ENCODE measurements at places on chromosomes 16 and 17.
A peak's percentile ranks its signal among the peaks of the same experiment; 100 is the strongest.

DNA sequence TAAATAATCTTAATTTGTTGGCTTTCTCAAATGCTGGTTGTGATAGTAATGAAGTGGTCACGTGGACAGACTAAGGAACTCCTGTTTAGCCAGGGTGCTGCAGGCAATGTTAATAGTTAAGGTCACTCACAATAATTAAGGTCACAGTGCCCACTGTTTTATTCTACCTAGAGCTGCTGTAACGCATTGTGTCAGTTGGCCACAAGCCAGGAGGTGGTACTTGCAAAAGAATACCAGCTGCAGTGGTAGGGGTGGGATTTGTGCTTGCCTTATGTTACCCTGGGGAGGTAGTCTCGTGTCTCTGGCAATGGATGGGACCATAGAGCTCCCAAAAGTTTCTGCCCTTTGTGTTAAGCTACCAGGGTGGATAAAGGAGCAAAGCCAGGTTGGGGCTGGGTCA is 969.1 kb upstream of the CDH8 start:
- H3K4me3 ChIP-seq = no peak overlapping the region
- H3K27ac ChIP-seq = no peak overlapping the region
- DNase-seq = no peak
- no peaks in the 10 kb centered on the region for H3K4me1 ChIP-seq

- H3K4me3 ChIP-seq = no peak overlapping the region
- no peaks in the 10 kb centered on the region for H3K27me3 ChIP-seq
- H3K27ac ChIP-seq = no peak overlapping the region
- H3K4me1 ChIP-seq = no peaks in the 10 kb centered on the region
- no peak for DNase-seq
Measured at GRCh38 chr17:4511199-4511932, 12.7 kb downstream of the SPNS2 start.

- no peaks in the 10 kb centered on the region for H3K36me3 ChIP-seq
- no peaks in the 10 kb centered on the region for H3K4me1 ChIP-seq
- no peak overlapping the region for H3K27ac ChIP-seq
- DNase-seq = no peak
- H3K27me3 ChIP-seq = peaks cover 8% of the 10 kb centered on the region
Measured at GRCh38 chr16:89062389-89063345, 31.0 kb upstream of the ACSF3 start.

DNA sequence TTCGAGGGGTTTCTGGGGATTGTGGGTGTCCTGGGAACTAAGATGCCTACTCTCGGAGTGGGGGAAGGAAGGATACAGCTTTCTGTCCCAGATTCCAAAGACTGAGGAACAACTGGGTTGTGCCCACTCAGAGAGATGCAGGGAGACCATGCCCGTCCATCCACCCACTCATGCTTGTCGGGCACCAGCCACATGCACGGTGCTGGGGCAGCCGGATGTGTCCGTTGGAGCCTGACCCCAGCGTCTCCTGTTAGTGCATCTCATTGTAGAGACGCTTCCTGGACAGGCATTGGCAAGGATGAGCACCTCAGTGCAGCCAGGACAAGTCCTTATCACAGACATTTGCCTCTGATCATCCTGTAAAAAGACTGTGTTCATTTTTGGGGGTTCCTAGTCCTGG is 58.1 kb downstream of the METRNL start:
- no peak overlapping the region for H3K27ac ChIP-seq
- H3K27me3 ChIP-seq = no peaks in the 10 kb centered on the region
- no peak overlapping the region for H3K4me3 ChIP-seq

- no peak overlapping the region for H3K4me3 ChIP-seq
- H3K4me1 ChIP-seq = no peaks in the 10 kb centered on the region
- H3K36me3 ChIP-seq = no peaks in the 10 kb centered on the region
- H3K27me3 ChIP-seq = no peaks in the 10 kb centered on the region
- no peak overlapping the region for H3K27ac ChIP-seq
Measured at GRCh38 chr17:19242323-19242722, 5.2 kb downstream of the EPN2 start.

- H3K36me3 ChIP-seq = no peaks in the 10 kb centered on the region
- no peak overlapping the region for H3K27ac ChIP-seq
- H3K27me3 ChIP-seq = no peaks in the 10 kb centered on the region
Measured at GRCh38 chr17:64357191-64357981, 33.3 kb downstream of the PECAM1 start.

GRCh38 chr17:64152428-64153125 is 22.6 kb upstream of the ERN1 start:
- H3K4me1 ChIP-seq = peaks cover 23% of the 10 kb centered on the region
- H3K27ac ChIP-seq = no peak overlapping the region
- peak; percentile 18 for DNase-seq
- H3K4me3 ChIP-seq = no peak overlapping the region

DNA sequence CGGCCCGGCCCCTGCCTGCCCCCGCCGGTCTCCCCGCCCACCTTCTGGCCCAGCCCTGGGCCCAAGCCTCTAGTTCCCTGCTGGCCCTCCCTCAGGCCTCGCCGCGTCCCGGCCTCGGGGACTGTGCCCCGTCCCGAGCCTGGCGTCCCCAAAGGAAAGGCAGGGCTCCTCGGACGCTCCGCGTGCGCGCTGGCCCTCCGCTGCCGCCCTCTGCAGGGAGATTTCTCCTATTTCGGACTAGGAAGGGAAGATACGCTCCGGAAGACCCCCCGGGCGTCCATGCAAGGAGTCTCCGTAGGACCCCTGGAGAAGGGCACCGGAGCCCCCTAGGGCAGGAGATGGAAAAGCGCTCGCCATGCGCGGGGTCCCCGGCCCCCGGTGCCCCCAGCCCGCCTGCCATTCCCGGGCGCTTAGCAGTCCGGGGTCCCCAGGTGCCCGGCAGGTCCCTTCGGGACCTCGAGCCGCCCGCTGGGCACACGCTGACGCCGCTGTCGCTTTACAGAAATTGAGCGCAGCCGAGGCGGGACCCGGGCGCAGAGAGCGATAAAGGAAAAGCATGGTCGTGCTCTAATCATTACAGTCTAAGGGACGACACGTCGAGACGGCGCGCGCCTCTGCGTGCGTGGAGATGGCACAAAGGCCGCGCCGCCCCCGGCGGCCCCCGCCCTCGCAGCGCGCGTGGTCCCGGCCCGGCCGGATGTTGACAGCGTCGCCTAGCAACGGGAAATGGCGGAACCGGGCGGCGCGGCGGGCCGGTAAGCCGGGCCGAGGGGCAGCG is at the start of gene CCDC40:
Gene CCDC40, plus strand, starts transcription at position 706 of the 778 bp plus-strand sequence. Its CDS starts 21 bp downstream, at position 727.
- peak within 1 kb of the TSS; percentile 80 for H3K4me3 ChIP-seq
- DNase-seq = peak; percentile 88
- H3K27me3 ChIP-seq = no peaks in the 10 kb centered on the region
- no peaks in the 10 kb centered on the region for H3K4me1 ChIP-seq

DNA sequence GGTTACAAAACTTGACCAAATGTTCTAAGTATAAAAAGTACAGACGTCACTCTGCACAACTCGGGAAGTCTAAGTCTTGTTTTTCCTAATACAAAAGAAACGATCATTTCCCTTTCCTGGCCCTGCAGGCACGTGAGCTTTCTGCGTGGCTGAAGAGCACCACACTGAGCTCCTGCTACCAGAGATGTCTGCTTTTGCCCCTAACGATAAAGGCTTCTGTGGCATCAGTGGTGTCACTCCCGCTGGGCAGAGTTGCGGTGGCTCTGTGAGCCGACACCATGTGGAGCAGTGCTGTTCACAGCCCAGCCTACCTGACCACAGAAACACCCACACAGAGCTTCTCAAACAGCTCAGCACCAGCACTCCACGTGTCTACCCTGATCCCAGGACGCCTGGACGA is 20.5 kb downstream of the EMC8 start:
- H3K36me3 ChIP-seq = peaks cover 25% of the 10 kb centered on the region
- H3K4me3 ChIP-seq = no peak overlapping the region
- no peak for DNase-seq
- H3K27me3 ChIP-seq = no peaks in the 10 kb centered on the region

DNA sequence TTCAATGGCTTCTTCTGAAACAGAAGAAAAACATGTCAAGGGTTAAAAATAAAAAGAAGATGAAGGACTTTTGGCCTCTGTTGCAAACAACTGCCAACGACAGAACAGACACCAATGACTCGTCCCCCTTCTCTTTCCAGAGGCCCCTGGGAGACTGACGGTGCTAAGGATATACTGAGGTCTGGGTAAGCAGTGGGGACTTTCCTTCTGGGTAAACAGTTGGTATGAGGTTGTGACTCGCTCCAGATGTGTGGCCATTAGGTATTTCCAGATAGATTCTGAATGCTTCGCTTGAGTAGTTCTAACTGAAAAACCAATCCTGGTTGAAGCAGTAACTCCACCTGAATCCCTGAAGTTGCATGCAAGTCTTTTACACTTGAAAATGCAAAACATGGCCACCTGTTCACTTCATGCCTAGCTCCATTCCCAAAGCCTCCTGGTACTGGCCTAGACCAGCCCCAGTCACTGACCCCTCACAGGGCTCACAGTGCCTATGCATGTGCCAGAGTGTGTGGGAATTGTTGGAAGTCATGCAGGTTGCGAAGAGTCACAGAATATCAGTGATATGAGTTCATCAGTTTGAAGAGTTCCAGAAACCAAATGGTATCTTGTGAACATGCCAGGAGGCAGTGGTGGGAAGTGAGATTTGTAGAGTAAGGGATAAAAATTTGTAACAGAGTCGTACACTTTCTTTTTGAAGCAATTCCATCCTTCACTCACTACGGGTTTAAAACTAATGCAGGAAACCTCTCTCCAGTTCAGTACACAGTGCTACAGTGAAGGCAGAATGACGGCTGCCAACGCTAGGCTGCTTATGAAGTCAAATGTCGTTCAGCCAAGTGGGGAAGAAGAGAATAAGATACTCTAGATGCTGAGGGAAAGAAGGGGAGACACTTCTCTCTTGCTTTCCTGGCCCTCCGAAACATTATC is 217.8 kb downstream of the ZFHX3 start:
- H3K36me3 ChIP-seq = peaks cover 5% of the 10 kb centered on the region
- no peak overlapping the region for H3K4me3 ChIP-seq
- peaks cover 17% of the 10 kb centered on the region for H3K4me1 ChIP-seq
- no peak for DNase-seq
- H3K27me3 ChIP-seq = no peaks in the 10 kb centered on the region

GRCh38 chr16:80608946-80609345 is 68.2 kb downstream of the DYNLRB2 start:
- H3K27ac ChIP-seq = no peak overlapping the region
- H3K36me3 ChIP-seq = no peaks in the 10 kb centered on the region
- DNase-seq = no peak
- H3K4me1 ChIP-seq = no peaks in the 10 kb centered on the region
- H3K27me3 ChIP-seq = no peaks in the 10 kb centered on the region

GRCh38 chr16:20904507-20905081 is 4.0 kb downstream of the LYRM1 start:
- peaks cover 37% of the 10 kb centered on the region for H3K4me1 ChIP-seq
- peak overlapping the region; percentile 41 for H3K27ac ChIP-seq
- no peaks in the 10 kb centered on the region for H3K27me3 ChIP-seq
- no peak for DNase-seq
- no peak overlapping the region for H3K4me3 ChIP-seq
- H3K36me3 ChIP-seq = no peaks in the 10 kb centered on the region

DNA sequence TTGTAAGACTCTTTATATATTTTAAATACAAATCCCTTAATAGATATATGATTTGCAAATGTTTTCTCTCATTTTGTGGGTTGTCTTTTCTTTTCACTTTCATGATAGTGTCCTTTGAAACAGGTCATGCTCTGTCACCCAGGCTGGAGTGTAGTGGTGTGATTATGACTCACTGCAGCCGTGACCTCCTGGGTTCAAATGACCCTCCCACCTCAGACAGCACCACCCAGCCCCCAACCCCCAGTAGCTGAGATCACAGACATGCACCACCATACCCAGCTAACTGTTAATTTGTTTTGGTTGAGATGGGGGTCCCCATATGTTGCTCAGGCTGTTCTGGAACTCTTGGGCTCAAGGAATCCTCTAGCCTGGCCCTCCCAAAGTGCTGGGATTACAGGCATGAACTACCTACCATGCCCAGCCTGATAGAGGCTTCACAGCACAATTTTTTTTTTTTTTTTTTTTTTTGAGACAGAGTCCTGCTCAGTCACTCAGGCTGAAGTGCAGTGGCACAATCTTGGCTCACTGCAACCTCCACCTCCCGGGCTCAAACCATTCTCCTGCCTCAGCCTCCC is 18.5 kb upstream of the TMIGD1 start:
- no peaks in the 10 kb centered on the region for H3K4me1 ChIP-seq
- H3K4me3 ChIP-seq = no peak overlapping the region
- DNase-seq = no peak

GRCh38 chr17:21815352-21816063 is 123.2 kb downstream of the KCNJ18 start:
- no peak overlapping the region for H3K4me3 ChIP-seq
- DNase-seq = no peak
- H3K36me3 ChIP-seq = no peaks in the 10 kb centered on the region
- no peaks in the 10 kb centered on the region for H3K27me3 ChIP-seq
- no peak overlapping the region for H3K27ac ChIP-seq

DNA sequence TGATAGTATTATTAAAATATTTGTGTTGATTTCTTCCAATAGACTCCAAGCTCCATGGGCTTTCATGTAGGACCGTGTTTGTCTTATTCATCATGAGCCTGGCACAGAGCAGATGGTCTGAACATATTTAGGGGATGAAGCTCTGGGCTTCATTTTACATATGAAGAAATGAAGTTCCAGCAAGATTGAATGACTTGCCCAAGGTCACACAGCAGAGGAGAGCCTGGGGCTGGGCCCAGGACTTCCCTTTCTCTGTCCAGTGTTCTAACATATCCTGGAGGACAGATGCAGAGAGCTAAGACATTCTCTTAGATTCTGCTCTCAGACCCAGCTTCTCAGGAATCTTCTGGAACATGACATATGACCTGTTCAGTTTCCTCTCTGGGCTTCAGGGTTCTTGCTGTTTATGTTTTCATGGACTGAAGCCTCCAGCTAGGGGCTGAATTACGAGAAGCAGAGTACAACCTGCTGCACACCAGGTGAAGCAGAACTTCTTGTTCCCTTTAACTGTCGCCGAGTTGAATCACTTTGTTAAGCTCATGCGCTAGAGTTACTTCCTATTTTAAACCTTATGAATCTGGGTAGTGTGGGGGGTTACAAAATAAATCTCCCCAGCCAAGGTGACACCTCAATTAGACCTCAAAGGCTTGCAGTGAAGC is 53.6 kb downstream of the GPRC5B start:
- H3K36me3 ChIP-seq = no peaks in the 10 kb centered on the region
- DNase-seq = no peak
- no peaks in the 10 kb centered on the region for H3K4me1 ChIP-seq
- no peak overlapping the region for H3K4me3 ChIP-seq

GRCh38 chr17:78231991-78232858 is 794 bp downstream of the TMEM235 start:
- H3K4me1 ChIP-seq = no peaks in the 10 kb centered on the region
- H3K27me3 ChIP-seq = peaks cover 27% of the 10 kb centered on the region
- H3K4me3 ChIP-seq = no peak overlapping the region
- H3K27ac ChIP-seq = no peak overlapping the region
- H3K36me3 ChIP-seq = no peaks in the 10 kb centered on the region

Measured in adrenal gland (tissue), 19 donors.